ENCODE measurements at places on chromosomes 5 and 9. TPM values are rescaled to one million over a fixed set of nuclear protein-coding genes. Genes with fewer than 3 reads are reported as not detected.

DNA sequence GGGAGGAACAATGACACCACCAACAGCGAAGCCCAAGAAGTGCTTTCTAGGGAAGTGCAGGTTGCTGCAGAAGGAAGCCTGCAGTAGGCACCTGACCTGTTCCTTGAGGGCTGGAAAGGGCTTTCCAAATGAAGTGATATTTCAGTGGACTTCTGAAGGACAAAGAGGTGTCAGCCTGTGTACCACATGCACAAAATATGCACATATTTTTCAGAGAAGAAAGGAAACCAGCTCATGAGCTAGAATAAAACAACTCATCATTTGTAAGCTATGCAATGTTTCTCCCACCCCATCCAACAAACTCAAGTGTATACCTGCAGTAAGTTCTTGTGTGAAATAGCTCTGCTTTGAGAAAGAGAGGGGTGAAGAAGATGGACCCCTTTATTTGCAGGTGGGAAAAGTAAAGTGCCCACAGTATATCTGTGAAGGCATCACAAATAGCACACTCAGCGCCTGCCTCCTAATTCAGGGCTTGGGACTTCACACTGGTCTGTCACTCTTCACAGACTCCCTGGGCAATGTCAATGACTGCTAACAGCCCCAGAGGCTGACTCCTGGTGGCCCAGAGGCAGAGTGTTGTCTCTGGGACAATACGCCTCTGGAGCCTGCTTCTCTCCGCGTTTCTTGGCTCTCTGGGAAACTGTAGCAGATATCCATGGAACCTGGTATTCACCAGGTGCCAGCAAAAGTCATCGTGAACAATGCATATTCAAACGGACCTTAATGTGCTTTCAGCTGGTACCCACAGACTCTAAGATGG lies 198.1 kb upstream of the EFNA5 start:
- no peak for DNase-seq

- DNase-seq: no peak
Measured at GRCh38 chr5:1294206-1294834, 548 bp downstream of the TERT start.

RXRA gene
- total RNA-seq: 15.9 TPM

DNA sequence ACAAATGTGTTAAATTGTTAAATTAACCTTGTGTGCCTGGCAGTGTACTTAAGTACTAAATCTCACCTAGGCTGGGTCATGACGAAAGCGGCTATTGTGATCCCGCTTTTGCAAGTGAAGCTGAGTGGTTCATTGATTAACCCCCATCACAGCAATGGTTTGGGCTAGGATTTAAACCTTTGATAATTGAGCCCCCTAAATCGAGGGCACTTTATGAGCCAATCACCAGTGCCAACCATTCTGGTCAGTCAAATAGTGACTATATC lies 22.8 kb downstream of the HNRNPK start:
- DNase-seq: no peak

GRCh38 chr5:61659221-61659696 lies 327.2 kb downstream of the ZSWIM6 start:
- DNase-seq: no peak

Measured in umbilical cord (tissue), 2 donors.